Germinal center (tissue), 1 donor: ENCODE measurements at places on chromosomes 5 and 9.
A peak's percentile ranks its signal among the peaks of the same experiment; 100 is the strongest.

- DNase-seq: no peak
Observed at GRCh38 chr5:152855441-152855840, 450.4 kb upstream of the NMUR2 start.

DNA sequence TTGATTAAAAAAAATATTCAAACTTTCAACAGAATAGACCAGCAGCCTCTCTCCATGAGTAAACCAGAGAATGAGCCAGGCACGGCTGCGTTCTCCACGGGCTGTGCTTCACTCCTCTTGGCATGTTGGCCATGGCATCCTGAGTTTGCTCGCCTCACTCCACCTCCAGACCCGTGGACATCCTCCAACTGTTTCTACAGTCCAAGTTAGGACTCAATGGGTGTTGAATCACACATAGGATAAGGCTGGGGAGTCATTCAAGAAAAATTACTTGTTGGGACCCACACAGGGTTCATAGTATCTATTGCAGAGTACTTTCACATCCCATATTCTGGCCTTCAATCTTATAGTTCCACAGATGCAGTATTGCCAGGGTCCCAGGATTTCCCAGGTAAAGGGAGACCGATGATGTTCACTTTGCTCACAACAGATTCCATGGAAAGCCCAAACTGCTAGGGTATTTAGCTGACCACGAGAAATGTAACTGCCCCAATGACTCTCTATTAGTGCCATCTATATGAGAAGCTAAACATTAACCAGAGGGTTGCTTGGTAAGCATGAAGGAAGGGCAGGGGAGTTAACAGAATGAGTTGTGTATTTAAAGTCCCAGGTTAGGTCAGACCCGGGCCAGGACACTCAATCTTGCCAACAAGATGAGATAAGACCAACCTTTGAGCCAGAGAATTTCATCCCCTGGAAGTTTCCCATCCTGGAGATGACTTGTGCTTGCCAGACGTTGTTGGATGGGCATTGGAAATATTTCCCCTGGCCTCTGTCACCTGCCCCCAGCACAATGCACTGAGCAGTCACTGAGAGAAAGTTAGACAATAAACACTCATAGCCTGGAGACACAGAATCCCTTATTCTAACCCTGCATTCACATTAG, 19.7 kb upstream of the GDA start:
- no peak for DNase-seq

- no peak for DNase-seq
Observed at GRCh38 chr9:70574151-70574837, 159.8 kb upstream of the KLF9 start.

DNA sequence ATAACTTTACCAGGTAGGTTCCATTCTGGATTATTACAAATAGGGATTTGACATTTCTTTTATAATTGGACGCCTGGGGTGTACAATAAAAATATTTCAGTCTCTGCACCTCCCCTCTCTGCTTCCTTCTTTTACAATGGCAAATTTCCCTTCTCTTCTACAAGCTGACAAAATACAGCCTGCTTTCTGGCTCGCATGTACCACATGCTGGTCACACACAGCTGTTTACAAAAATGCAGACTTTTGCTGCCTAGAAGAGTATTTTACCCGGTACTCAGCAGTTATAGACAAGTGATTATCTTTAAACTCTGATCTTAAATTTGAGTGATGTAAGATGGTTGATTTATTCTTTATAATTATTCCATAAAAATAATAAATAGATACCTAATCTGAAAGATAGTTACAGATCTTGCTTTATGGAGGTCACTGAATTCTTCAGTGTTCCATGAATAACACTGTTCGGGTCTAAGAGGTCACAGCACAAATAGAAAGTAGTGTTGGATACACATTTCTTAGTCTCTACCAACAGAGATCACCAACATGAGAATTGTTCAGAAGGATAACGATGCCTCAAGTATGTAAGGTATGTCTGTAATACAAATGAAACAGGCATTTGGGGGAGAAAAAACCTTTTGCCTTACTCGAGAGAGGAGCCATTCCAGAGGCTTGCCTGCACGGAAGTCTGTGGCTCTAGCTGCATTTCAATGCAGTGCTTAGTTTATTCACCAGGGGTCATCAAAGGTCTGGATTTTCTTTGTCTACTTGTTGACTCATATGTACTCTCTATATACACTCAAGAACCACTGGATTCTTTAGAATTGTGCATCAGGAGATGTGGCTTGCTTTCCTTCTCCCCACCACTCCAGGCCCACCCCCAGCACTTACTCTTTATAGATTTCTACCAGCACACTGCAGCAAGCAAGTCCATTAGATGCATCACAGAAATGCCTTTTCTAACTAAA, 206.6 kb upstream of the RFX3 start:
- peak; percentile 34 for DNase-seq

GRCh38 chr5:2675548-2675947, 75.9 kb downstream of the IRX2 start:
- DNase-seq: no peak

DNA sequence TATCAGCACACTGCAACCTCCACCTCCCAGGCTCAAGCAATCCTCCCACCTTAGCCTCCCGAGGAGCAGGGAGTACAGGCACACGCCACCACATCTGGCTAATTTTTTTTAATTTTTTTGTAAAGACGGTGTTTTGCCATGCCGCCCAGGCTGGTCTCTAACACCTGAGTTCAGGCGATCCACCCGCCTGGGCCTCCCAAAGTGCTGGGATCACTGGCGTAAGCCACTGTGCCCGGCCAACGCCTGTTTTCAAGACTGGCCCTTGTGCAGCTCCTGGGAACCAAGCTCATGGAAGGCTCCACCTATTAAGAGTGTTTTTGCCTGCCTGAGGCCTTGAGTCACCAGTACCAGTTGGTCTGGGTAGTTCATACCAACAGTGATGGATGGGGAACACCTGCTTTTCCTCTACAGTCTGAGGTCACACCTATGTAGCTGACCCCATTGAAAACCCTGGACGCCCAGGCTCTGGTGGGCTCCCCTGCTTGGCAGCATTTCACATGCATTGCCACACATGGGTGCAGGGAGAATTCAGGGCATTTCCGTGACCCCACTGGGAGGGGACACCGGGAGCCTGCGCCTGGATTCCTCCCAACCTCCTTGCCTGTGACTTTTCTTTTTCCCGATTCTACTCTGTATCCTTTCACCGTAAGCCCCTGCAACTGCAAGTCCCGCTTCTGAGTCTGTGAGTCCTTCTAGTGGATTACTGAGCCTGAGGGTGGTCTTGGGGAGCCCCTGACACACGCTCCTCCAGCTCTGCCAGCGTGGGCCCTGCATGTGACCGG, 63.5 kb downstream of the ZNF354C start:
- no peak for DNase-seq

DNA sequence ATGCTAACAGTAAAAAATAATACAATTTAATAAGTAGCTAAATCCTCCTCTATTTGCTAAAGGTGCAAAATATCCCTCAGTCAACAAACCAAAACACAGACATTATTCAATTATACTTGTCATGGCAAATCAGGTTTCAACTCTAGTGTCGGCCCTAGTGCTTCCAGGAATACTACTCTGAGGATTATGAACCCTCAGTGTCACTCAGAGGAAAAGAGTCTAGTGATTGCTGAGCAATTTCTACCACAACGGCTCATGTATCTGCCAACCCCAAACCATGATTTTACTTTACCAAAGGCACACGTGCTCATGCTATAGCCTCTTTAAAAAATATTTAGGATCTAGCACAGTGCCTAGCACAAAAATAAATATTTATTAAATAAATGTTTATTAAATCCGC, 21.0 kb downstream of the RICTOR start:
- no peak for DNase-seq

- DNase-seq: no peak
Observed at GRCh38 chr9:37706290-37706689, 47.3 kb upstream of the TRMT10B start.

- no peak for DNase-seq
Observed at GRCh38 chr5:139872052-139872766, 76.6 kb downstream of the PSD2 start.

- no peak for DNase-seq
Observed at GRCh38 chr9:126992427-126992826, 77.8 kb downstream of the RALGPS1 start.

DNA sequence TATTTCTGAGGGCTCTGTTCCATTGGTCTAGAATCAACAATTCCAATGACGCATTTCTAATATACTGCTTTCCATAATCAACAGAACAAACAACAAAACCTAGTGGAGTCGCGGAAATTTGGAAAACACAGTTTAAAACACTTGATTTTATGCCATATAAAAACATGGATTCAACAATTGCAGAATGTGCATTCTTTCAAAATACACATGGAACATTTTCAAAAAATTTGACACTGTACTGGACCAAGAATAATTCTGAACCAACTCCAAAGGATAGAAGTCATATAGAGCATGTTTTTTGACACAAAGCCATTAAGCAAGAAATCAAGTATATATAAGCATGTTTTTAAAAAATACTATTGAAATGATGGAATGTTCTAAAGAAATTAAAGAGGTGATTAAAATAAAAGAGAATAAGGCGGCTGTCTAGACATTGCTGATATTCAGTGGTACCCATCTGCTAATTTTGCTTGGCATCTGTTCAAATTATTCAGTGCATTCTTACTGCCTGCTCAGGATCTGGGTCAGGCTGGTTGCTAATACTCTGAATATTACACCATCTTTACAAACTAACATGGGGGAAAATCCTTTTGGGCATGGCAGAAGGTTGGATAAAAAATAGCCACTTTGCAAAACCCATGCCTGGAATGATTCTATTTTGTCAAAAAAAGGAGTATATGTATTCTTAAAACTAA, 221.3 kb downstream of the NPR3 start:
- DNase-seq: no peak

DNA sequence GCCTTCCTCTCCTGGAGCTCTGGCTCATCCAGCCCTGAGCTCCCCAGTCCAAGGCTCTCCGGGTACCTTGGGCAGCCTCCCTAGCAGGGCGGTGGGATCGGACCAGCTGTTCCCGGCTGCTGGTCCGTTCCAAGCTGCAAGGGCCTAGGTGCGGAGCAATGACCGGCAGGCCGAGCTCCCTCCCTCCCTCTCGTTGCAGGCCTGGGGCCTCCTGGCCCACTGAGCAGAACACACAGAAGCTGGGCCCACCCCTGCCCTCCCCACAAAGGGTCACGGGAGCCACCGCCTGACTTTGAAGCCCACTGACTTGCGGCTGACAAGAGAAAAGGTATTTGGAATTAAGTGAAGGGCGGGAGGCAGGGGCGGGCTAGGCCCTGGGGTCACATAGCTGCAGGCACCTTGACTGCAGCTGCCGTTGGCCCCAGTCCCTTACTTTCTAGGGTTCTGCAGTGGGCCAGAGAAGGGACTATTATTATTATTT, 104.7 kb upstream of the IER5L start:
- DNase-seq: no peak

- DNase-seq: no peak
Observed at GRCh38 chr5:137710086-137710485, 25.8 kb downstream of the KLHL3 start.

GRCh38 chr5:16992444-16992843, 56.4 kb upstream of the MYO10 start:
- DNase-seq: no peak

GRCh38 chr9:36501727-36502126, 71.0 kb upstream of the MELK start:
- DNase-seq: no peak

GRCh38 chr9:129402371-129402739, 218.5 kb downstream of the C9orf50 start:
- no peak for DNase-seq

DNA sequence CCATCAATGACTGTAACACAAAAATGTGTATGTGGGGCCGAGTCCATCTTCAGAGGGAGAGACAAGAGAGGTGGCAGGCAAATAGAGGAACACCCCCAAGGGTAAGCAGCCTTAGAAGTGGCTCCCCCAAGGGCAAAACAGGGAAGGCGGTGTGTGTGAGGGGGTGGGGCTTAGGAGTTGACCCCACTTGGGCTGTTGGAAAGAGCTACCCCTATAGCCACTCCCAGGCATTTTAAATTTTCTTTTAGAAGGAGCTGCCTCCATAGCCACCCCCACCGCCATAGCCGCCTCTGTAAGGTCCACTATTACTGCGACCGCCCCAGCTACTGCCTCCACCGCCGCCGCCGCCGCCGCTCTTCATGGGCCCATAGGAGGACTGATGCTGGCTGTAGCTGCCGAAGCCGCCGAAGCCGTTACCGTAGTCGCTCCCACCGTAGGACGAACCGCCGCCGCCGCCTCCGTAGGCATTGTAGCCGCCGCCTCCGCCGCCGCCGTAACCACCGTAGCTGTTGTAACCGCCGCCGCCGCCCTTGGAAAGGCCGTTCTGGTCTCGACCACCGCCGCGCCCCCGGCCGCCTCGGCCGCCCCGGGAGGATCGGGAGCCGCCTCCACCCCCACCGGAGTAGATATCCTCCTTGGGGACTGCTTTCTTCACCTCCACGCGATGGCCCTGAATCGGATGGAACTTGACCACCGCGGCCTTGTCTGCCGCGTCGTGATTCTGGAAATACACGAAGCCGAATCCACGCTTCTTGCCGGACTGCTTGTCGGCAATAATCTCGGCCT, 1.1 kb downstream of the HNRNPA0 start:
- DNase-seq: peak; percentile 30

GRCh38 chr5:111775224-111775623, 18.2 kb upstream of the NREP start:
- DNase-seq: no peak

DNA sequence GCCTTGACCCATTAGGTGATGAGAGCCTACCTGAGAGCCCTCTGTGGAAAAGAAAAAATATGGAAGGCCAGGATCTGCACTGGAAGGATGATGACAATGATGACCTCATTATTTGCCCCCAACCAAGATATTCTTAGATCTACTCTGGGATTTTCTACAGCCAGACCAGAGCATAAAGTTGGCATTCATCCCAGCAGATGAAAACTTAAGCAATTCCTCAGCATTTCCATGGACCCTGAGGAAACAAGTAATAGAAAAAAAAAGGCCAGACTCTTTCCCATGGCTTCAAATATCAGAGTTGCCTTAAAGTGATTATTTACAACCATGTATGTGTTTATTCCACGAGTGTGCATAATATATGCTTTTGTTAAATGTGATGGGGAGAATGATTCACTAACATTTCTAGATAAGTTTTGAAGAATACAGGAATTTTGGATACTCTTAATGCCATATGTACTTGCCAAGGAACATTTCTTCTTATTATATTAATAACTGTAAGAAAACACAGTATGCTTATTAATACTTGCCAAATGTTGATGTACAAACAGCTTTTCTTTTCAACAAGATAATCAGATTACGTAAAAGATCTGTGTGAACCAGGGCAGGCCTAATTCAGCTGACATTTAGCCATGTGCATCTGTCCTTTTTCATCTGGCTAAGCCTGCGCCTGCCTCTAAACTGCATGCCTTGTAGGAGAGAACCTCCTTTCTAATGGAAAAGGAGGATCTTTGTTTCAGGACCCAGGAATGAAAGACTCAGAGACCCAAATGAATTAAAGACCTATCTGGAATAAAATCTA, 94.8 kb downstream of the ARRDC3 start:
- DNase-seq: no peak

DNA sequence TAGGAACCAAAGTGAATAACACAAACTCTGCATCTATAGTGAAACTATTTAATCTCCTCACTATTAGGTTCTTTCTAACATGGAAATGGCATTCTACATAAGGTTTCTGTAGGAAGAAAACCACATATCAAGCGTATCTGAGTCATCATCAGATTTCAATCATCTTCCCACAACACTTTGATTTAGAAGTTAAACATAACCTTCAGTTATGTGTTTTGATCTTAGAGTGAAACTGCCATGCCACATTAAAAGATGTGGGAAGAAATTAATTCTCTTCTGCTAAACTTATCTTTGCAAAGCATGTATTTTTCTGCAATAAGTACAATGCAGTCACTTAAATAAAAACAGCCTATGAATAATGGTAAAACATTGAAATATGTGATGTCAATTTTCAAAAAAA, 55.0 kb downstream of the MEF2C start:
- no peak for DNase-seq
